Osteocyte (in vitro differentiated cells): ENCODE measurements at places on chromosomes 3 and 15. TPM values are rescaled to one million over a fixed set of nuclear protein-coding genes. Genes with fewer than 3 reads are reported as not detected.

PPM1L gene
- 8.8 and 9.1 TPM in 2 replicates for total RNA-seq

DNAH12 gene
- 0.05 and 0.08 TPM in 2 replicates for total RNA-seq

GRCh38 chr15:41966920-41967465, 5.4 kb downstream of the EHD4 start:
- no peak overlapping the region for H3K4me3 ChIP-seq
- DNase-seq, result no peak
- H3K4me1 ChIP-seq, result peaks cover 65% of the 10 kb centered on the region
- no peaks in the 10 kb centered on the region for H3K27me3 ChIP-seq

DNA sequence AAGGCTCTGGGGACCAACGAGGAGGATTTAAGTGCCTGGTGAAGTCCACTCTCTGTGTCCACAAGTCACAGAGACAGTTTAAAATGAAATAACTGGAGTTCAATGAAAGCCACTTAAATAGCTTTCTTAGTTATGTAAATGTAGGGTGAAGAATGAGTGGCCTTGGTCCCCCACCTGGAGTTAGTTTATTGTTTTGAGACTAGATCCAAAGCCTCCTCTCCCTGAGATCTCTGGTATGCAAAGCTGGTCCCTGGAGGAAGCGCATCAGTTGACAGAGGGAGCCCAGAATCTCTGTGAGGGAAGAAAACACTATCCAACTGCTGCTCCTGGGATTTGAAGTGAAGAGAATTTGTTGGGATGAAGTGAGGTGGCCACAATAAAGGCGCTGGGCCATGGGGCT, 40.5 kb downstream of the EXOG start:
- no peak overlapping the region for H3K27ac ChIP-seq
- peaks cover 21% of the 10 kb centered on the region for H3K36me3 ChIP-seq
- H3K27me3 ChIP-seq, result no peaks in the 10 kb centered on the region
- no peak for DNase-seq
- H3K4me1 ChIP-seq, result no peaks in the 10 kb centered on the region

- H3K27me3 ChIP-seq, result peaks cover 11% of the 10 kb centered on the region
- no peaks in the 10 kb centered on the region for H3K4me1 ChIP-seq
- no peak overlapping the region for H3K27ac ChIP-seq
These were observed 114.6 kb upstream of the ACP3 start for GRCh38 chr3:132202586-132202985.

DNA sequence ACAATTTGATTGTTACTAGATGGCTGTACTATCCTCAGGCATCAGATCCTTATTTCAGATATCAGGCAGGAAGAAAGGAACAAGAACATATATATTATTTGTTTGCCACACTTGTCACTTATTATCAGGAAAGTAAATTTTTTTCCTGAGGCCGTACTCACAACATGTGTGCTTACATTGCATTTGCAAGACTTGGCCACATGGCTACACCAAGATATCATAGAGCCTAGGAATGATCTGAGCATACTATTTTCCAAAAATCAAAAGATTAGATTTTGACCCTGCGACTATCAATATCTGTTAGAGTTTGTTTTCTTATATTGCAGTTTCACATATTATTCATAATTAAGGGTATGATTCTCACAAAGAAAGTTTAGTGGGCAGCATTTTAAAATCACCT, 426.2 kb upstream of the BCHE start:
- H3K4me1 ChIP-seq, result no peaks in the 10 kb centered on the region
- H3K27me3 ChIP-seq, result peaks cover 12% of the 10 kb centered on the region
- H3K36me3 ChIP-seq, result no peaks in the 10 kb centered on the region
- DNase-seq, result no peak
- H3K27ac ChIP-seq, result no peak overlapping the region

DNA sequence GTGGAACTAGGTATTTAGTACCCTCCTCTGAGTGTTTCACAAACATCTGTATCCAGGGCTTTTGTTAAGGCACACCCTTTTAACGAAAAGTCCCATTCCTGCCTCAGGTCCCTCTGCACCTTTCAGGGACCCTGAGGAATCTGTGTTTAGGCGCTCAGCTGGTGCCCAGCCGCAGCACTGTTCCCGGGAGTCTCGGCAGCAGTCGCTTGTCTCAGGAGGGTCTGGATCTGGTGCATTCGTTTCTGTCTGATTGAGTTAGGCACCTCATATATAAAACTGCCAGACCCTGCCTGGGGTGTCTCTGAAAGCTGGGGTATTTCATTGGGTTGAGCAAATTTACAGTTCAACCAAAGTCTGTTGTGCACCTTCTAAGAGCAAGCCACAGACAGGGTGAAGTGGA, 162.8 kb upstream of the TOPAZ1 start:
- peak; percentile 67 for DNase-seq
- H3K36me3 ChIP-seq, result no peaks in the 10 kb centered on the region
- no peak overlapping the region for H3K4me3 ChIP-seq
- H3K4me1 ChIP-seq, result peaks cover 16% of the 10 kb centered on the region
- no peaks in the 10 kb centered on the region for H3K27me3 ChIP-seq
- no peak overlapping the region for H3K27ac ChIP-seq

DNA sequence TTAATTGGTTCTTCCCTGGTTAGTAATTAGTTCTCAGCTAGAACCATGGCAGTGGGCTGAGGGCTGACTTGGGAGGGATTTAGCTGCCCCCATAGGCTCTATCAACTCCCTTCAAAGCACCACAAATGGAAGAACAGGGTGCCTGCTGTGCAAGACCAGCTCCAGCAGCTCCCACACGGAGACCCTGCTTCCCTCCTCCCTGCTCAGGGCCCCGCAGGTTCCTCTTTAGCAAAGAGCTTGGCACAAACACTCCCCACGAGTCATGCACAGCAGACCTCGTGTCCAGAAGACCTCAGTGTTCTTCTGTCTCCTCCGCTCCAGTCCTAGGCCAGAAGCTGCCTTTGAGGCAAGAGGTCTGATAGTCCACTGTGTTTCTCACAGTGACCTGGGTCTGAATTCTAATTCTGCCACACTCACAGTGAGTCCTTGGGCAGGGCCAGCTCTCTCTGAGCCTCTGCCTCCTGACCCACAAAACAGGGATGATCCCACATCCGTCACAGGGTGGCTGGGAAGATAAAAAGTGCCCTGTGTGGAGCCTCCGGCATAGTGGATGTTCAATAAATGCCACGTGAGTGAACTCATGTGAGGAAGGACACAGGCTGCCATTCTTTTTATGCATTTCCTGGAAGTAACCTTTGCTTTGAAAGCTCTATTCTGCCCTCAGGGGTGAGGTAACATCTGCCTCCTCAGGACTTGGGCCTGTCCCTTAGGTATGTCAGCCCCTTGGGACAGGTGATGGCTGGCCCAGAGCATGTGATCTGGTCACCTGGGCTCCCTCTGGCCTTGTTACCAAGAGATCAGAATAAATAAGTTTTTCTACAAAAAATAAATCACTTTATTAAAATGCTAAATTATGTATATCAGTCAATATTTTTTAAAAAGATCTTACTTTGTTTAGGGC, 7.6 kb downstream of the RAB6B start:
- DNase-seq, result peak; percentile 64
- H3K27me3 ChIP-seq, result no peaks in the 10 kb centered on the region
- H3K27ac ChIP-seq, result no peak overlapping the region

- H3K36me3 ChIP-seq, result no peaks in the 10 kb centered on the region
- H3K27ac ChIP-seq, result no peak overlapping the region
- H3K27me3 ChIP-seq, result no peaks in the 10 kb centered on the region
These were observed 527.6 kb downstream of the SOX2 start for GRCh38 chr3:182239316-182239715.

- no peaks in the 10 kb centered on the region for H3K36me3 ChIP-seq
- H3K4me1 ChIP-seq, result peaks cover 7% of the 10 kb centered on the region
- no peak overlapping the region for H3K4me3 ChIP-seq
- no peak for DNase-seq
These were observed 5.7 kb upstream of the ARL14 start for GRCh38 chr3:160671231-160671630.
